Mammary epithelial cell (primary cell): ENCODE measurements at places on chromosomes 11 and 22. TPM values are rescaled to one million over a fixed set of nuclear protein-coding genes. Genes with fewer than 3 reads are reported as not detected.

Gene LARGE2
- 16.2 TPM for total RNA-seq

- no peak for DNase-seq
These were observed 12.6 kb downstream of the PRSS23 start for GRCh38 chr11:86812981-86813380.

Gene RNF214
- 22.4 and 23.9 TPM in 2 replicates for total RNA-seq

- no peak for DNase-seq
These were observed 39.2 kb upstream of the ARHGAP42 start for GRCh38 chr11:100647861-100648260.

DNA sequence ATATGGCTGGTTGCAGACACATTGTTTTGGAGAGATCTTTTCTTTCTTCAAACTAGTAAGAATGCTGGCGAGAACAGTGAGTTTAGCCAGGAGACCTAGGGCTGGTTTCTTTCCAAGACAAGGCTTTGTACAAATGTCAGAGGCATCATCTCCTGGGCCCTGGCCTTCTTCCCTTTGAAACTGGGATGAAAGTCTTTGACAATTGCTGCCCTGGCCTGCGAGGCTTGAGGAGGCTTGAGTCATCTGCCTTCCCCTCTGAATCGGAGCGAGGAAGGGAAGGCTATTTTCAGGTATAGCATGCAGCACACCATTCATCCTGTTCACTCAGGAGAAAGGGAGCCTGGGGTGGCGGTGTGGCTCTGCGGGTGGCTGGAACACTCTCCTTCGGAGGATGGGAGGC is 21.5 kb upstream of the PARVG start:
- DNase-seq: no peak
